ENCODE measurements at places on chromosomes 1 and 21. TPM values are rescaled to one million over a fixed set of nuclear protein-coding genes. Genes with fewer than 3 reads are reported as not detected.

The EFNA1 gene
- not detected for total RNA-seq

The KCNAB2 gene
- total RNA-seq, result 2.3 TPM

GRCh38 chr21:21373969-21374368 lies 375.8 kb downstream of the NCAM2 start:
- peak; percentile 37 for DNase-seq

The CRNN gene
- total RNA-seq, result not detected

DNA sequence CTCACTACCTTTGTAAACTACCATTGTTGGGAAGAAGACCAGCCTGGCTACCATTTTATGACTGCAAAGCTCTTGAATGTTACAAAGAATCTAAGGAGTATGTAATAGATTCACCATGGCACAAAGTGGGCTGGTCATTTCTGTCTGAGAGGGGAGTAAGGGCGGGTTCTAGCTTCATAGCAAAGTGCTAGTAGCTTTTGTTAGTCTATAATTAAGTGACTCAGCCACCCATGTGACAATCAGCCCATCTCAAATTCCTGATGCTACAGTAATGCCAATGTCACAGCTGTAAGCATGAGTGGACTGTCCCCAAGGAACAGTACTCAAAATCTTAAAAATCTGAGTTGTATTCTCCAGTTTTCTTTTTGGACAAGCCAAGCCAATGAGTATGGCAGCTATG lies 15.4 kb upstream of the OTUD3 start:
- peak; percentile 19 for DNase-seq

- no peak for DNase-seq
Measured at GRCh38 chr21:45146801-45147200, 72.4 kb downstream of the ADARB1 start.

The TARS2 gene
- 27.7 TPM for total RNA-seq

The CLIC4 gene
- 309 TPM for total RNA-seq

DNA sequence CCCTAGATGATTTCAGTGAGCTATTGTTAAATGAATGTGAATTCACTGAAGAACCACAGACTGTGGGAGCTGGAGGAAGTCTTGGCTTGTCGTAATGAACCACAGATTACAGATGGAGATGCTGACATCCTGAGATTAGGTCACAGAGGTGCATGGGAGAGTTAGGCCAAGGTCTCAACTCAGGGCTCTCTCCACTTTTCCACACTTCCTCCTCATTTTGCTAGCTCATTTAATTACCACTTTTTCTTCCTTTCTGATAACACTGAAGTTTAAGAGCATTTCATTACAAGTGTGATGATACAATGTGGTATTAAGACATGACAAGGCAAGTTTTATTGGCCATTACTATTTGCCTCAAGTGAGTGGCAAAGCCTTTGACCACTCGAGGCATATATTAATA lies 30.8 kb downstream of the ST6GALNAC3 start:
- no peak for DNase-seq

GRCh38 chr1:17460219-17460618 lies 20.7 kb upstream of the RCC2 start:
- DNase-seq, result no peak

- no peak for DNase-seq
Measured at GRCh38 chr1:47752559-47752958, 244.6 kb downstream of the TRABD2B start.

DNA sequence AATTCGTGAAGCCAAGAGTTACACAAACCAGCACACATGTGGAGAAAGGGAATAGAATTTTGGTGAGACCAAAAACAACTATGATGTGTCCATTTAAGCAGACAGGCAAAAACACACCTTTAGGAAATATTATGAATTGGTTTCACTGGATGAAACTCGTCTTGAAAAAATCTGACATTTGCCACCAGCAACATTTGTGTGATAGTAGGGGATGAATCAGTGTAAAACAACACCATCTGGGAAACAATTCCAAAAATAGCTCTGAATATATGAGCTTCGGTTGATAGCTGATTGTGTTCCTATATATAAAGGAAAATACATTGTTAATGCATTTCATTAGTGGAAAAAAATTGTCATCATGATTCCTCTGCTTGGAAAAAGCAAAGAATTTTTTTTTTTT lies 327.8 kb downstream of the PAPPA2 start:
- no peak for DNase-seq

DNA sequence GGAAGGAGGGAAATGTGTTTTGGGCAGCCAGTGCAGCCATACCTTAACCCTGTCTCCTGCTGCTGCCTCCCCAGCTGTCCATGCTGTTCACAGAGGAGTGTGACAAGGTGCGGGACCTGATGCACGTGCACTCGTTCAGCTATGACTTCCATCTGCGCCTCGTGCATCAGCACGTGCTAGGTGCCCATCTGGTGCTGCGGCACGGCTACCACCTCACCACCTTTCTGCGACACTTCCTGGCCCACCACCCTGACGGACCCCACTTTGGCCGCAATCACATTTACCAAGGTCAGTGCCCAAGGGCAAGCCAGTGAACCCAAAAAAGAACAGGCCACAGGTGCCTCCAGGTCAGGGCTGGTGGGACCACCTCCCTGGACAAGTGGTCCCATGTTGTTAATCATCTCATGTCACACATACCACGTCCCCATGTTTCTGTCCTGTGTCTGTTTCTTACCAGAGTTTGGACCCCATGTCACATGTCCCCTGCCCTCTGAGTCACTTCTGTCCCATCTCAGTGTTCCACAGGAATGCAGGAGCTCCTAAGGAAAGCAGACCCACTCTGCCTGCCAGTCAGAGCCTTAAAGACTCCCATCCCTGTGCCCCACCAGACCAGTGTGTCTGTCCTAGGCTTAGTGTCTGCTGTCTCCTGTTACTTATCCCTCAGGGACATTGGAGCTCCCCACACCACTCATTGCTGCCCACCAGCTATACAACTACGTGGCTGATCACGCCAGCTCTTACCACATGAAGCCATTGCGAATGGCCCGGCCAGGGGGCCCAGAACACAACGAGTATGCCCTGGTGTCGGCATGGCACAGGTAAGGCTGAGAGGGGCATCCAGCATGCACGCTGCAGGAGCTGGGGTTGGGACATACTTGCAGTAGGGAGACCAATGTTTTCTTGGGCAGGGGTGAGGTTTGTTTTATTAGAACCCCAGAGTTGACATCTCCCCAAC lies 6.6 kb downstream of the HYI start:
- no peak for DNase-seq

GRCh38 chr1:183778568-183779433 lies 26.1 kb upstream of the RGL1 start:
- DNase-seq, result no peak

DNA sequence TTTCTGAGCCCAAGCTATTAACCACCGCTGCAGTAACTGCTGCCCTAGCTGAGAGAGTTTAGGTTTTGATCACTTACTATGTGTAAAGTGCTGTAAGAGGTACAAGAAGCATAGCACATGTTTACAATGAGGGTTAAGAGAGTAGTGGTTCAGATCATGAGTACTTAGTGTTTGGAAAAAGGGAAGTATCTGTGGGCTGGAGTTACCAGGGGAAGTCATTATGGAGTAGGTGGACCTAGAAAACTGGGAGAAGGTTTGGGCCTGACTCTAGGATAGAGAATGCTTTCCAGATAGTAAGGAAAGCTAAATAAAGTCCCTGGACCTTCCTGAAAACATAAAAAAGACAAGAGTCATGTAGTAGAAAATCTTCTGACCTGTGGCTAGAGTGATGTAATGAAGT lies 149.6 kb upstream of the PLXNA2 start:
- DNase-seq, result no peak

The RAP1GAP gene
- total RNA-seq, result 0.26 TPM

- no peak for DNase-seq
Measured at GRCh38 chr1:66342707-66343106, 191.2 kb upstream of the SGIP1 start.

DNA sequence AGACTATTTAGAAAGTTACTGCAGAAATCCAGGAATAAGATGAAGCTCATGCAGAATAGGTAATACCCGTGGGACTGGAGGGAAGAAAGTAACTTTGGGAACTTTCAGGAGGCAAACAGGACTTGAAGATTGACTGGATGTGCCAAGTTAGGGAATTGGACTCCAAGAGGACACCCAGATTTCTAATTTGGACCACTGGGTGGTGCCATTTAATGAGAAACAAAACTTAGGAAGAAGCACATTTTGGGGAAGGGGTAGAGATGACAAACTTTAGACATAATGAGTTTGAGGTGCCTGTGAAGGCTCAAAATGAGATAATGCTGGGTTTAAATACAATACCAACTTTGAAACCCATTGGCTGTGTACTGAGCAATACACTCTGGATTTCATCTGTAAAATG lies 3.3 kb upstream of the B4GALT3 start:
- DNase-seq, result no peak

GRCh38 chr1:1437904-1438376 lies 2.5 kb downstream of the VWA1 start:
- DNase-seq, result no peak

GRCh38 chr21:42248783-42249597 lies 30.1 kb downstream of the ABCG1 start:
- no peak for DNase-seq

DNA sequence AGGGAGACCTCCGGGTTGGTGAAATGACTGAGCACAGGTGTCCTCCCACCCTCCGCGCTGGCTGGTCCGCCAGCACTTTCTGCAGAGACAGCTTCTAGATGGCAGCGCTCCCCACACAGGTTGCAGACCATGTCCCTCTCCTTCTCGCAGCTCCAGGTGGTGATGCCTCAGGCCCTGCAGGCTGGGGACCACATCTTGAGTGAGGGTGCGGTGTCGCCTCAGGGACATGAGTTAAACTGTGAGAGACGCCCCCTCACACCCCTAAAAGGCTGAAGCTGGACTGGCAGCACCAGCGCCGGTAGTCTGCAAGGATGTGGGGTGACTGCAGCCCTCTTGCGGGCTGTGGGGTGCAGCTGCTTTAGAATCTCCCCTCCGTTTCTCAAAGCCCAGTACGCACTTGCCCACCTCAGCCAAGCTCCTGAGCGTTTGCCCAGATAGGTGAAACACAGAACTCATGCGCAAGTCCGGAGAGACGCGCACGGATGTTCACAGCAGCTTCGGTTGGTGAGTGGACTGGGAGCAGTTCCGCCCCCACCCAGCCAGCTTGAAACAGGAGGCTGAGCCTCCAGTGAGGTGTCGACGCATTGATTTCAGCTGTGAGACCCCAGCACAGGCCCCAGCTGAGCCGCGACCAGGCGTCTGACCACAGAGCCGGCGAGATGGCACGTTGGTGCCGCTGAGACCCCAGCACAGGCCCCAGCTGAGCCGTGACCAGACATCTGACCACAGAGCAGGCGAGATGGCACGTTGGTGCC lies 28.6 kb downstream of the COL6A1 start:
- no peak for DNase-seq

DNA sequence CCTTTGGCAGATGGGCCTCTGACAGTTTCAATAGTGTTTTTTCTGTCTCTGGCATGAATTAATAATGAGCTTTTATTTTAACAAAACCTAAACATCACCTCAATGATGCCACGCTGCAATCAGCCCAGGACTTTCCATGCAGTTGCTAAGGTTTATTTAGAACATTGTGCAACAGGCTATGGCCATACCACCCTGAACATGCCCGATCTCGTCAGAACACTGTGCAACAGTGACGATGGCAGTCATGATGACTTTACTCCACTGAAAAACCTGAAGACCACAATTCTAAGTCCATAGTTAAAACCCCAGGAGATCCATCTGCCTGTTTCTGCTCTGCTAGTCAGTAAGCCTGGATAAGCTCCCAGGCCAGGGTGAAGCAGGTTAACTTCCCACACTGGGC lies 310.0 kb downstream of the PBX1 start:
- no peak for DNase-seq

The FCMR gene
- 0.33 TPM for total RNA-seq

The VSIG8 gene
- under 0.01 TPM for total RNA-seq

DNA sequence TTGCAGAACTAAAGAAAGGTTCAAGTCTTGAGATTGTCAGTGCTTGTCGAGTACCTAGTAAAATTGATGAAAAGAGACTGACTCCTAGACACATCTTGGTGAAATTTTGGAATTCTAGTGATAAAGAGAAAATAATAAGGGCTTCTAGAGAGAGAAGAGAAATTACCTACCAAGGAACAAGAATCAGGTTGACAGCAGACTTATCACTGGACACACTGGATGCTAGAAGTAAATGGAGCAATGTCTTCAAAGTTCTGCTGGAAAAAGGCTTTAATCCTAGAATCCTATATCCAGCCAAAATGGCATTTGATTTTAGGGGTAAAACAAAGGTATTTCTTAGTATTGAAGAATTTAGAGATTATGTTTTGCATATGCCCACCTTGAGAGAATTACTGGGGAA lies 16.3 kb downstream of the L1TD1 start:
- DNase-seq, result no peak

DNA sequence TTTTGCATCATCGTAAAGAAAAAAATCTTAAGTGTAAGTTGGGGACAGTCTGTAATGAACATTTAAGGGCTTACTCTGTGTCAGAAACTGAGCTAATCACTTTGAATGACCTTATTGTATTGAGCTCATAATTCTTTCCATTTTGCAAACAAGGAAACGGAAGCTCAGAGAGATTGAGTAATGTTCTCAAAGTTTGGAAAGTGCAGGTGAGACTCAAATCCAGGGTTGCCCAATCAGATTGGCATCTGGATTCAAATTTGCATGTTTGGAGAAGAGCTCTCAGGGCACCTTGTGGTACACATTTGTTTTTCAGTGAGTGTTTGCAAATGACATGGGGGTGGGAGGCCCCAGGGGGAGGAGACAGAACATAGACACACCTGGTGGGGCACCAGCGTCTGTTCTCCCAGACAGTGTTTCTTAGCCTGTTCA lies 8.0 kb downstream of the ALPL start:
- DNase-seq, result no peak

The XCL1 gene
- not detected for total RNA-seq

DNA sequence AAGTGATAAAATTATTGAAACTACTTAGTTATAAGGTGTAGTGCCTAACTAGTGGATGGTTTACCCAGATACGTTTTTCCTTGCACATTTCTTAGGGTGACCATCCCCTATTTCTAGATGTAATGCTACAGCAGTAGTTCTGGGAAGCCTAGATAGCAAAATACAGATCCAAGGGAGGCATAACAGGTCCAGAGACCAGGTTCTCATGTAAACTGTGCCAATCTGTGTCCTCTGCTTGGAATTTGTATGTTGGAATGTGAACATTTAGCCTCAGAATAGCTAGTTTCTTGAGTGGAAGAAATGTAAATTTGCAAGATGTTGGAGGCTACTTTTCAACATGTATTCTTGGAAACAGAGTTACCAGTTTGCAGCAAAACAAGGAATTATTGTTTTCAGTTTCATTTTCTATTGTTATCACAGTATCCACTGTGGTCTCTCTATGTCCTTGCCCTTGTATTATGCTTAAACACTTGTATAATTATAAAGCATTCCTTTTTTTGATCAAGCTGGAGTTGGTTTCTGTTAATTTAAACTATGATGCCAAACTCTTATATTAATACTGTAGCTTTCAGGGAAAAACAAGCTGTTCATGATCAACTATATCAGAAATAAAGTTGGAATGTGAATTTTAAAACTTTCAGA lies 102.0 kb upstream of the BRINP3 start:
- DNase-seq, result peak; percentile 10
